ENCODE measurements at places on chromosomes 13 and 19.

DNA sequence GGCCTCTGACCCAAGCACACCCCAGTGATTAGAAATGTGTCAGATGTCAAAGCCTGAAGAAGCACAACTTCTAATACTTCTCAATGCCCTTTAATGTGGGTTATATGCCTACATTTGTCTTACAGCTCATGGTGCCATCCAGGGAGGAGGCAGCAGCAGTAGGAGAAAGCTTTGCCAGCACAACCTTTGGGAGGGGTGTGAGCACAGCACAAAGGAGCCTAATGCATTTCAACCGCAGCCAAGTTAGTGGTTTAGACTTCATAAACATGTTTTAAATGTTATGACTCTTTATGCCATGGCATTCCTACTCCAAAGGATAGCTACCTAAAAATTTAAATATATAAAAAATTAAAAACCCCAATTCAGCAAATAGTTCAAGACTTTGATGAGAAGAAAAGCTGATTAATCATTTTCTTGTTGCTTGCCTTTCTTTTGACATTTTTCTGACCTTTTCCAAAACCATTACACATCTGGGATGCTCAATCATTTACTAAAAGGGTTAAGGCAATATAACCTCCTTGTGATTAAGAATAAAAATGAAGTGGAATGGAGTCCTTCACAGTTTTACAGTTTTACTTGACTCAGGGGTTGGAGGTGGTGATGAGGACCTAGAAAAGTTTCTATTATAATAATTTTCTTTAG lies 142.7 kb downstream of the DLEU7 start:
- DNase-seq = no peak

DNA sequence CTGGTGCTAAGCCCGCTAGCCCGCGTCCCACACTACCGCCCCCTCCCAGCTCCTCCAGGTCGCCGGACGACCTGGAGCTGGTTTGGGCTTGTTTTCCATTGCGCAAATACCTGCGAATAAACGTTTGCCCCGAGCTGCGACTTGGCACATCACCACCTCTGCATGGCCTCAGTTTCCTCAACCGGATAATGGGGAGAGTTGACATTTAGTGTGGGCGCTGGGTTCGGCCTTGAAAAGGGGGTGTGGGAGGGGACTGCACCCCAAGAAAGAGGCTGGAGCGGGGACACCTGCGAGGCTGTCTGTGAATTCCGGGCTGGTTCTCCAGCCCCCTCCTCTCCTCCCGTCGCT lies 11.0 kb upstream of the JUND start:
- no peak for DNase-seq

GRCh38 chr13:90027409-90027808 lies 1320.1 kb upstream of the MIR17HG start:
- DNase-seq = no peak

DNA sequence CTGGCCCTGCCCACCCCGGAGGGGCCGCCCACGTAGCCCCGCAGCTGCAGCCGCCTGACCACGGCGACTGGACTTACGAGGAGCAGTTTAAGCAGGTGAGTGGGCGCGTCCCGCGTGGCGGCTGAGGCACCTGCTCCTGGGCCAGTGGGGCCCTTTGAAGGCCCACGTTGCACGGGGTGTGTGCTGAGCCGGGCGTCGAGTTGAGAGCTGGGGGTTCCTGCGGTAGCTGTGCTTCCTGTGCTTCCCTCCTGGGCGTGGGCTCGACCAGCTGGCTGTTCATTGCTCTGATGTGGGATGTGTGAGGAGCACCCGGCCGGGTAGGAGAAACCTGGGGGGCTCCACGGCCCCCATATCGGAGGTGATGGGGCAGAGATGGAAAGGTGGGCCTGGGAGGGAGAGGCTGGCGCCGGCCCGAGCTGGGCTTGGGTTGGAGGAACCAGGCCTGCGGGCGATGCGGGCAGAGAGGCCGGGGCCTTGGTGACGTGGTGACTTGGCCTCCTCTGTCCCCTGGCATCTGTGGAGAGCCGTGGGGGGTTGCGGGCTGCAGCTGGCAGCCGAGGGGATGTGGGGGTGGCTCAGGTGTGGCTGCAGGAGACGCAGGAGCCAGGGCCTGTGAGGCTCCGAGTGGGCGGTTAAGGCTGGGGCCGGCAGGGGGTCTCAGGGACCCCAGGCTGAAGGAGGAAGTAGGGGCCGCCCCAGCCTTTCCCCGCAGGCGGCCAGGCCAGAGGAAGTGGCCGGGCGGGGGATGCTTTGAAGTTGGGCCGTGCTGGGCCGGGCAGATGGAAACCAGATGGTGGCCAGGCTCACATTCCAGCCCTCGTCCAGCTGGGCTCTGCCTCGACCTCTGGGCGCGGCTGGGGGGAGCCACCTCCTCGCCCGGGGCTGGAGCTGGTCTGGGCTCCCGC lies 7.1 kb downstream of the ARID3A start:
- DNase-seq = peak; percentile 36

GRCh38 chr13:42950181-42950580 lies 41.9 kb downstream of the EPSTI1 start:
- DNase-seq = no peak

DNA sequence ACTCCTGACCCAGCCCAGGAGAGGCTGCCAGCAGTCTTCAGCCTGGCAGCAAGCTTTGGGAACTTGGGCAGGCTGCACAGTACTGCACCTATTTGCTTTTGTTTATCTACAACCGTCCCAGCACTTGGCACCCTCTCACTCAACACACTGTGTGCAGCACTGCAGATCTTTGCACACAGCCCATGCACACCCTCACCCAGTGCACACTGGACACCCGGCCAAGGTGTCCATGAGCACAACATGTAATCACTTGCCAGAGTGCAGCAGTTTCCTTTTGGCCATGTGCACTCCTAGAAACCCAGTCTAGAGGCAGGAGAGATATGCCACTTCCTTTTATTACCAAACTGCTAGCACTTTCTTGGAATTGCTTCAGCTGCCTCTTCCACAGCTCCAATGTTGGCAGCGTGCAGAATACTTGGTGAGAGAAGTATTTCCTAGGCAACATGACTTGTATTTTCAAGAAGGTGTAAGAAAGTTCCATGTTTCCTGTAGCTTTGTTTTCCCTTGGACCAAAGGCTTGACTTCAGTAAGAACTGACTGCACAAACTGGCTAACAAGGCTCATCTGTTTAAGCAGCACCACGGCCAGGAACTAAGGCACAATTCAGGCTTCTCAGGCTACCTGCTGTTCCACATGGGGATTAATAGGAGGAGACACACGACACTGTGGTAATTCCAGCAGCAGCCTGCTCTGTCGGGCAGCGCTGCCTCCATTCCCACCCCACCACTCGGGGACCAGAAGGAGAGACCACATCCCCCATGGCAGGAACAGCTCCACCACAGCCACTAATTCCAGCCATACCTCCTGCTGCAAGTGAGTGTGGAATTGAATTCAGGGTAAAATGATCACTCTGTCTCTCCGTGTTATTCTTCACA lies 15.3 kb downstream of the ATP7B start:
- DNase-seq = peak; percentile 47

- DNase-seq = no peak
Measured at GRCh38 chr19:48925240-48925843, 8.2 kb upstream of the DHDH start.

- DNase-seq = no peak
Measured at GRCh38 chr19:50214699-50215543, 11.5 kb downstream of the MYH14 start.

DNA sequence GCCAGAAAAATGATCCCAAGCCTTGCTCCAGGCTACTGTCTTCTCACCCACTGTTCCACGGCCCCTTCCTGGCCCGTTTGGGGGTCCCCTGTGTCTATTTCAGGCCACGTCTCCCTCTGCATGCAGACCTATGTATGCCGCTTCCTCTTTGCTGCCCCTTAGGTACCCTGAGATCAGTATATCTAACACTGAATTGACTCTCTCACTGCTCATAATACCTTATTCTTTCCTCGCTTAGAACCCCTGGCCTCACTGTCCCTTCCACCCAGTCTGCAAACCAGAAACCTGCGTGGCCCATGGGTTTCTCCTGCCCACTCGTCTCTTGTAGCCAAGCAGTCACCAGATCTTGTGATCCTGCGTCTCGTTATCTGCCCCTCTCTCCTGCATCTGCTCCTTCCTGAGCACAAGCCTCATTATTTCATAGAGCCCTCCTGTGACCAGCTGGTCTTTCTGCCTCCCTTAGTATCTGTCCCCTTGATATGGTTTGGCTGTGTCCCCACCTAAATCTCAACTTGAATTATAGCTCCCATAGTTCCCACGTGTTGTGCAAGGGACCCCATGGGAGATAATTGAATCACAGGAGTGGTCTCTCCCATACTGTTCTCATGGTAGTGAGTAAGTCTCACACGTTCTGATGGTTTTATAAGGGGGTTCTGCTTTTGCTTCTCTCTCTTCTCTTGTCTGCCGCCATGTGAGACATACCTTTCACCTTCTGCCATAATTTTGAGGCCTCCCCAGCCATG lies 109.0 kb upstream of the RNF113B start:
- no peak for DNase-seq

- no peak for DNase-seq
Measured at GRCh38 chr13:66859078-66859477, 371.1 kb downstream of the PCDH9 start.

GRCh38 chr13:43515531-43515930 lies 271.2 kb downstream of the ENOX1 start:
- DNase-seq = no peak

DNA sequence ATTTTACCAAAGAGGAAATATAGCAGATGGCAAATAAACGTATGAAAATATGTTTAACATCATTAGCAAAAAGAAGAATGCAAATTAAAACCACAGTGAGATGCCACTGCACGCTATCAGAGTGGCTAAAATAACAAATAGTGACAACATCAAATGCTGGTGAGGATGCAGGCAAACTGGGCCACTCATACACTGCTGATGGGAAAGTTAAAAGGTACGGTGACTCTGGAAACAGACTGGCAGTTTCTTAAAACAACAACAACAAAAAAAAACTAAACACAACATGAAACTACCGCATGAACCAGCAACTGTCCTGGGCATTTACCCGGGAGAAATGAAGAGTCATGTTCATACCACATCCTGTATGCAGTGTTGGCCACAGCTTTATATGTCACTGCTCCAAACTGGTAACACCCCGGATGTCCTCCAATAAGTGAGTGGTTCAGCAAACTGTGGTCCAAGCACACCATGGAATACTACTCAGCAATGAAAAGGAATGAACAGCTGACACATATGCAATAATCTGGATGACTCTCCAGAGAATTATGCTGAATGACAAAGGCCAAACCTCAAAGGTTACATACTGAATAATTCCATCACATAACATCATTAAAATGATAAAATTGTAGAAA lies 22.3 kb downstream of the EPS15L1 start:
- DNase-seq = peak; percentile 7

DNA sequence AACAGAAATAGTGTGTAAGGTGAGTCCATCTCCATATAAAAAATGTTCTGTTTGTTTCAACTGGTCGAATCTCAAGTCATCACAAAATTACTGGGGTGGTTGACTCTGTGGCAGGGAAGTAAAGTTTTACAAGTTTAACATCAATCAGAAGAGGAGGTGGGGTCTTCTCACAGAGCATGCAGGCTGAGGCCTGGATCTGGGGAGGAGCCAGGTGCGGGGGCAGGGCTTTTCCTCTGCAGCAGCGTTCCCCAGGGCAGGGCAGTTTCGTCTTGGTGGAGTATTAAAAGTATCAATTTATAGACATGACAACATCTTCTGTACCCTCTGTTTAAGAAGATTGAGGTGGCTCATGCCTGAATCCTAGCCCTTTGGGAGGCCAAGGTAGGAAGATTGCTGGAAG lies 68.8 kb downstream of the SLC7A9 start:
- DNase-seq = no peak

GRCh38 chr13:46858776-46859175 lies 38.1 kb downstream of the HTR2A start:
- no peak for DNase-seq

DNA sequence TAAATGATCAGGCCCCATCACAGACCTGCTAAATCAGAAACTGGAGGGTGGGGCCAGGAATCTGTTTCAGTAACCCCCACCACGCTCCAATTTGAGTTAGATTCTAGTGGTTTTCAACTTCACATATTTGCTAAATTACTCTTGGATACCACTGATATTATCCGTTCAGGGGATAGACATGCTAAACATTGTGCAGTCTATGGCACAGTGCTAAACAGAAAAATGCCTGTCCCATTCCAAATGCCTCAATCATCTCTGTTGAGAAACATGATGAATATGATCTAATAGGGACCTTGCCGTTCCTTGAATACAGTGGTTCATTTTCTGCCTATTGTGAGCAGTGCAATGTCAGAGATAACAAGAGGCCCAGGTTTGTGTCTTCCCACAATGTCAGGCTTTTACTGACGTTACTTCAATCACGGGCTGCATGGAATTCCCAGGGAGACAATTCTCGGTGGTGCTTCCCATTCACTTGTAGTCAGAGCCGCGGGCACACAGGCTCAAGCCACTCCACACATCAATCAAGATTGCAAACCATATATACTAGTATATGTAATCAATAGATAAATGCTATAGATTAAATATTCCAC lies 52.7 kb downstream of the MYO16 start:
- no peak for DNase-seq

- DNase-seq = no peak
Measured at GRCh38 chr13:30133996-30134395, 173.4 kb downstream of the KATNAL1 start.

- peak; percentile 25 for DNase-seq
Measured at GRCh38 chr19:32224371-32225244, 120.8 kb upstream of the ZNF507 start.

- no peak for DNase-seq
Measured at GRCh38 chr13:47258384-47258783, 361.5 kb upstream of the HTR2A start.

DNA sequence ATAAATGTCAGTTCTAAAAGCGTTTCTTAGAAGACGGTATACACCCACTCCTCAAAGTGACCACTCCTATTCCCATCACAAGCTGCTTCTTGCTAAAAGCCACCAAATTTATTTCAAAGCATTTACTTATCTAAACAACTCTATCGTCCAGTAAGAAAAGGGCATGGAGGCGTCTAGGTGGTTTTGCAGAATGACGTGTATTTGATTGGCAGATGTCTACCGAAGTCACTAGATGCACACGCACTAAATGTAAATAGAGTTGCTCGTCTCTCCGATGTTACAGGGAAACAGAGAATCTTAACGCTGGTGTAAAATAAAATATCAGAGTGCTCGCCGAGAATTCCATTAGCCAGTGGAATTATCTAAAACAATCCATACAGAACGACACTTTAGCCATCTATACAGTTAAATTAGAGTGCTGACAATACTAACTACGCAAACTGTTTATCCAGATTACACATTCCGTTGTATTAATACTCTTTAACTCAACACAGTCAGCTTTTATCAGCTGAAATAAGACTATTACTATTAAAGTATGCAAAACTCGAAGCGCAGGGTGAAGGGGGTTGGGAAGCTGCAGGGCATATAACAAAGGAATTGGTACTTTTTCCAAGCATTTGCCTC lies 1.9 kb downstream of the KLF12 start:
- no peak for DNase-seq

- DNase-seq = no peak
Measured at GRCh38 chr13:96216543-96216942, 126.6 kb downstream of the HS6ST3 start.

- DNase-seq = no peak
Measured at GRCh38 chr13:79407349-79407979, 1.4 kb upstream of the RBM26 start.

- DNase-seq = no peak
Measured at GRCh38 chr19:23913931-23914330, 755 bp upstream of the ZNF726 start.
